ENCODE measurements at places on chromosomes 16 and 17.

DNA sequence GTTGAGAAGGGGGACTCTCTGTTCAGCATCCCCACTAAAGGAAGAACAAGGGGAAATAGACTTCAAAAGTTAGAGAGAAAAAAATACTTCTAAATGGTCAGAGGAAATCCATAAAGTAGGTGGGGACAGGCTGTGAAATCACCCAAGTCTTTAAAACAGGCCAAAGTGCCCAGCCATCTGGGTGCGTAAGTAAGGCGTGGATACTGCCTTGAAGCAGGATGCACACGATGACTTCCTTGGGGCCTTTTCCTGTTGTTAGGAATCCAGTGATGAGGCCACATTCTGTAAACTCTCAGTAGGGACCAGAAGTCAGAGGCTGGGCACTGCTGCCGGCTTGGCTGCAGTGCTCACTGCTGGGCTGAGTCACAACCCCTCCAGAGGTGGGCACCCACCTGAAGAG is 9.2 kb downstream of the AXIN2 start:
- DNase-seq = no peak

DNA sequence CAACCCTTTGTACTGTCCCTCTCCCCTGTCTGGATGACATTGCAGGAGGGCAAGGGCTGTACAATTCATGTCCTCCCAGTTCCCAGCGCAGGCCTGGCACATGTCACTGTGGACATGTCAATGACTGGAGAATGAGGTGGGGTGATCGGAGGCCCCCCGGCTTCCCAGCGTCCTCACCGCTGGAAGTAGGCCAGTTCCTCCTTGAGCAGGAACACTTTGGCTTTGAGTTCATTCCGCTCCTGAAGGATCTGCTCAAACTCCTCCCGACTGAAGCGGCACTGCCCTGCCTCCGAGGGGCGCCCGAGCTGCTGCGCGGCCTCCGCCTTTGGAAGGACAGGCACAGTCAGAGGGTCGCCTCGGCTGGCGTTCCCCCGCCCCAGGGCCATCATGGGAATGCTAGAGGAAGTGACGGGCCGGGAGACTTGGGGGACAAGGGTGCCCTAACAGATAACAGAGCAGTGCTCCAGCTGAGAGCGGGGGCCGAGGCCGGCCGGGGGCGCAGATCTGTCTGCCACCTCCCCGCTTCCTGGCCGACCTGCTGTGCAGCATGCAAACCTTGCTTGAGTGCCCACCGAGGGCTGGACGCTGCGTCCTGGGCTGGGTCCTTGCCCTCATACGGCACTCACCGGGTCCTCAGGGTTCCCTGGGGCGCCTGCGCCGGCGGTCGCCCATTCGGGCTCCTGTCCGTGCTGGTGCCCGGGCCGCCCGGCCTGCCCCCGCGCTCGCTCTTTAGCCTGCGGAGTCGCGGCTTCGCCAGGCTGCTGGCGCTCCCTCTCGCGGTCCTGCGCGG is 1.3 kb downstream of the RILP start:
- DNase-seq = no peak

- no peak for DNase-seq
Measured at GRCh38 chr17:44007346-44008204, 3.2 kb downstream of the NAGS start.

- DNase-seq = no peak
Measured at GRCh38 chr17:45308840-45309239, 8.0 kb downstream of the MAP3K14 start.

GRCh38 chr17:19013226-19013625 is 8.7 kb upstream of the FAM83G start:
- no peak for DNase-seq

DNA sequence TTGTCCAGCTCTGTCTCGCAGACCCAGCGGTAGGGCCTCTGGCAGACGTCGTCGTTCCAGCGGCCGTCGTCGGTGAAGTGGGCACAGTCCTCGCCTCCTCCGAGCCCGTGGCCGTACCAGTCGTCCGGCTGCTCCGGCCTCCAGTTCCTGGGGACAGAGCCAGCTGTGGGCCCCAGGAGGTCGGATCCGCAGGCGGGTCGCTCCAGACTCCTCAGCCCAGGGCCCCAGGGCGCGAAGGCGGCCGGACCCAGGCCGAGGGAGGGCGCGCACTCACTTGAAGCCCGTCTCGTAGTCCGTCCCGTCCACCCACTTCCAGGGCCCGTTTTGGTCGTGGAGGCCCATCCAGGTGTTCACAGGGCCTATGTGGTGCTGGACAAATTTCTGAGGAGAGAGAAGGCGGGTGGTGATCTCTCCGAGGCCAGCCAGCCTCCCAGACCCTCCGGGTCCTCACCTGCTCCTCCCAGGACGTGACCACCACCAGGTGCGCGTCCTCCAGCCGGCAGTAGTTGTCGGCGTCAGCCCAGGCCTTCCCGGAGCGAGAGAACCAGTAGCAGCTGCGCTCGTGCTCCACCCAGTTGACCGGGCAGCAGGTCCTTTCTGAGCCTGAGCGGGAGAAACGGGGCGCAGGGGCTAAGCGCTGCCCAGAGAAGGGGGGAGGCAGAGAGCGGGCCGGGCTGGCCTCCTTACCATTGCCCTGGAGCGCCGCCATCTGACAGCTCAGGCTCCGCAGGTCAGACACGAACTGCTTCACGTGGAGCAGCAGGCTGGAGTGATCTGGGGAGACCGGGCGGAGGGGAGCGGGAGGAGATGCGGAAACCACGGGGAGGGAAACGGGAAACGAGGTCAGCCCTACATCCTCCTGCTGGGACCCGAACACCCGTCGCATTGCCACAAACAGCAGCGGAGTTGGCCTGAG is 5.2 kb downstream of the ASGR1 start:
- no peak for DNase-seq

- DNase-seq = no peak
Measured at GRCh38 chr16:3819175-3819527, 61.4 kb downstream of the CREBBP start.

GRCh38 chr17:61209525-61209924 is 190.1 kb upstream of the TBX2 start:
- no peak for DNase-seq

- DNase-seq = no peak
Measured at GRCh38 chr17:72967977-72968585, 124.4 kb downstream of the SLC39A11 start.

DNA sequence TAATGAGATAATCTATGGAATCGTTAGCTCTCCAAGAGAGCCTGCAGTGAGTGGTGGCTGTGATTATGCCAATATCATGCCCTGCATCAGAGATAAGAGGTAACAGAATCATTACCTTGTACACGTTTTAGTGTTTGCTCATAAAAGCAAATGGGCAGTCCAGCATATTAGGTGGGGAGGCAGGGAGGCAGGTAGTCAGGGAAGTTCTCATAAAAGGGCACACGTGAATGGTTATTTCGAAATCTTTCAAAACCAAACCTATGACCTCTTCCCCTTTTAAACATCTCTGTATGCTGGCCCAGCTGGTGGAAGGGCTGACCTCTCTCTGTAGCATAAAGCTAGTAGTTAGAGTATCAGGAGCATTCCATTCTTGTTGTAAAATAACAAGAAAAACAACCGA is 51.7 kb downstream of the VAT1L start:
- DNase-seq = no peak

GRCh38 chr17:77429369-77429968 is 288.7 kb downstream of the SEC14L1 start:
- DNase-seq = no peak

- no peak for DNase-seq
Measured at GRCh38 chr16:77299395-77299794, 100.2 kb downstream of the SYCE1L start.

DNA sequence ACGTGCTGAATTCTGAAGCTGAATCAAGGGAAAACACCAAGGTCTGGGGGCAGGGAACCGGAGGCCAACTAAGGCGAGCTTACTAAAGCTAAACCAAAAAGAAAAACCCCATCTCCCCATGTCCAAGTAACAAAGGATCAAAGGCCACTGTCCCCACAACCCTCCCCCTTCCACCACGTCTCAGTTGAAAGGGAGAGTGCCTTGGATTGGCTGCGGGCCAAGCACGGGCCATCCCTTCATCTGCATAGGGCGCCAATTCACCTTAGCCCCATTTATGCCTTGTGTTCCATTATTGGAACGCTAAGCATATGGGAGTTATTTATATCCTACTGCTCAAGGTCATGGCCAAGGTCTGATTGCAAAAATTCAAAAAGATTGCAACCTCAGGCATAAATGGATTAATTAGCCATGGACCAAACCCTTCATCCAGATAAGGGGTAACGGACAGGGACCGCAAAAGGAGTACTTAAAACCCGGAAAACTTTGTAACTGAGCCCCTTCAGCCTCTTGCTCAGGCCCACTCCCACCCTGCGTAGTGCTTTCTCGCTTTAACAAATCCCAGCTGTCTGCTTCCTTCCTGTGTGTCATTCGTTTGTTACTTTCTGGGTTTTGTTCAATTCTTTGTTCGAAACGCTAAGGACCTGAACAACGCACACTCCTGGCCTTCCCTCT is 740 bp upstream of the ATP6V0D1 start:
- DNase-seq = no peak

DNA sequence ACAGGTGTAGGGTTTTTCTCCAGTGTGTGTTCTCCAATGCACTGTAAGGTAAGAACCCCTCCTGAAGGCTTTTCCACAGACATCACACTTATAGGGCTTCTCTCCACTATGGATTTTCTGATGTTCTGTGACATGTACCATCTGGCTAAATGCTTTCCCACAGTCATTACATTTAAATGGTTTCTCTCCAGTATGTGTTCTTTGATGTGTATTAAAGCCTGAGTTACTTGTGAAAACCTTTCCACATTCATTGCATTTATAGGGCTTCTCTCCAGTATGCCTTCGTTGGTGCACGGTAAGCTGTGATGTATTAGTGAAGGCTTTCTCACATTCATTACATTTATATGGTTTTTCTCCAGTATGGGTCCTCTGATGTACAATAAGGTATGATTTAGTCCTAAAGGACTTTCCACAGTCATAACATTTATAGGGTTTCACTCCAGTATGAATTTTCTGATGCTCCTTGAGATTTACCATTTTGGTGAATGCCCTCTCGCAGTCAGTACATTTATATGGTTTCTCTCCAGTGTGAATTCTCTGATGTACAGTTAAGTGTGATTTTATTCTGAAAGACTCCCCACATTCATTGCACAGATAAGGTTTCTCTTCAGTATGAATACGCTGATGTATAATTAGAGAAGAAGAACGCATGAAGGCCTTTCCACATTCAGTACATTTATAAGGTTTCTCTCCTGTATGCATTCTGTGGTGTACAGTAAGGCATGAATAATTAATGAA is 30.9 kb downstream of the ZNF624 start:
- no peak for DNase-seq

GRCh38 chr17:65809366-65809765 is 247.9 kb upstream of the AXIN2 start:
- no peak for DNase-seq

- DNase-seq = no peak
Measured at GRCh38 chr17:78010759-78011158, 52.3 kb downstream of the TNRC6C start.

GRCh38 chr17:11644265-11645212 is 46.3 kb downstream of the DNAH9 start:
- no peak for DNase-seq

Data from stimulated activated CD8-positive, alpha-beta memory T cell treated with anti-CD3 and anti-CD28 coated beads, Interleukin-15, amount 100 ng/mL, for 24 hours (primary cell).